ENCODE measurements at places on chromosomes 2 and 18.

- DNase-seq = no peak
These were observed 383.3 kb downstream of the MTX2 start for GRCh38 chr2:176652300-176653182.

- no peak for DNase-seq
These were observed 24.4 kb downstream of the ZNF407 start for GRCh38 chr18:74622072-74622471.

DNA sequence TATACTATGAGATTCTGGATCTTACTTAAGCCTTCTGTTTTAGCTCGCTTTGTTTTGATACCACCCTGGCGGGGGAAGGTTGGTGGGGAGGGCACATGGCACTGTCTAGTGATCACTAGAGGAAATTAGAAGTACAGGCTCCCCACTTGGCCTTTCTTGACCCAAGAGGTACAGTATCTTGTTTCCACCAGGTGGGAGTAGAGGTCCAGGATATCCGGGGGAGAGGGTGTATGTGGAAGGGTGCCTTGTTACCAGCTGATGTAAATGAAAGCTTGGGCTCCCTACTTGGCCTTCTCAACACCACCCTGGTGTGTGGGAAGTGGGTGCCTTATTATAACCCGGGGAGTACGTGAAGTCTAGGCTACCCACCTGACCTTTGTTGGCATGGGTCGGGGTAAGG lies 7.5 kb downstream of the GALNT1 start:
- DNase-seq = no peak

DNA sequence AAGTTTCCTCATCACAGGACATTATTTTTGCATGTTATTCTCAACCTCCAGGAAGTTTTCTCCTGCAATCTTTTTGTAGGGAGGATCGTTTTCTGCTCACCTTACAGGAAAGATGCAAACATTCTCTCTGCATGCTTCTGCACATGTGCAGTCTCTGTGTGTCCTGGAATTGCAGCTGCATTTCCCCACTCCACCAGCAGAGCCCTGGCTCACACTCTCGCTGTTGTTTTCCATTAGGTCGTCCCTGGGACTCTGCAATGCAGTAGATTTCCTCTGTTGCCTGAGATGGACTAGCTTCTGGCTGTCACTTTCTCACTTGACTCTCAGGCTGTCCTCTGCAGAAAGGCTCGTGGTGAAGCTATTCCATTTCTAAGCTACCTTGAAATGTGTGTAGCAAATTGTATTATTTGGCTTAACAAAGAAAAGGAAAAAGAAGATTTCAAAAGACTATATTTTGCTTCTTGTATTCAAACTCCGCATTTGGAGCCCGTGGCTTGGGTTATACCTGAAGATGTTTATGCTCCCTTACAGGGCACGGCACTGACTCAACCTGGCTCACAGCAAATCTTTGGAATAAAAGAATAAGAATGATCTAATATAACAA lies 346.7 kb downstream of the RAD51AP2 start:
- no peak for DNase-seq

Data from stimulated activated CD4-positive, alpha-beta T cell treated with anti-CD3 and anti-CD28 coated beads, Interleukin-1b, Interleukin-23, amount 100 ng/mL, for 1 hour (primary cell).